Epithelial cell of proximal tubule (primary cell): ENCODE measurements at places on chromosomes 2 and 18. TPM values are rescaled to one million over a fixed set of nuclear protein-coding genes. Genes with fewer than 3 reads are reported as not detected.

The NEMP2 gene
- 5.1 and 15.0 TPM in 2 replicates for total RNA-seq

GRCh38 chr2:20193185-20193584, 31.7 kb downstream of the SDC1 start:
- DNase-seq = no peak

The TEKT4 gene
- not detected in 2 replicates for total RNA-seq

The RGPD4 gene
- total RNA-seq = not detected in 2 replicates

The ASPRV1 gene
- 0.14 and 0.69 TPM in 2 replicates for total RNA-seq

The ZBTB14 gene
- 8.5 and 14.3 TPM in 2 replicates for total RNA-seq
